ENCODE measurements at places on chromosomes 2 and 18.

DNA sequence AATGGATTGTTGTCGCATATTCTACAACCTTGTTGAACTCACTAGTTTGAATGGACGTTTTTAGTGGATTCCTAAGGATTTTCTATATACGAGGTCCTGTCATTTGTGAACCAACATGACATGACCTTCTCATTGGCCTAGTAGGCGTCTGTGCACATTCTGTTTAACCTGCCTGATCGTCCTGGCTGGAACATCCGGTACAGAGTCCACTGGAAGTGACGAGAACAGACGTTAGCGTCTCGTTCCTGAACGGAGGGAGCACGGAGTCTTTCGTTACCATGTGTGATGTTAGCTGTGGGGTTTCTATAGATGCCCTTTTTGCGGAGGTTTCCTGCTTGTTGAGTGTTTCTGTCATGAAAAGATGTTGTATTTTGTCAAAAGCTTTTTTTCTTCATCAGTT, 61.9 kb downstream of the SLC66A2 start:
- no peak for DNase-seq

DNA sequence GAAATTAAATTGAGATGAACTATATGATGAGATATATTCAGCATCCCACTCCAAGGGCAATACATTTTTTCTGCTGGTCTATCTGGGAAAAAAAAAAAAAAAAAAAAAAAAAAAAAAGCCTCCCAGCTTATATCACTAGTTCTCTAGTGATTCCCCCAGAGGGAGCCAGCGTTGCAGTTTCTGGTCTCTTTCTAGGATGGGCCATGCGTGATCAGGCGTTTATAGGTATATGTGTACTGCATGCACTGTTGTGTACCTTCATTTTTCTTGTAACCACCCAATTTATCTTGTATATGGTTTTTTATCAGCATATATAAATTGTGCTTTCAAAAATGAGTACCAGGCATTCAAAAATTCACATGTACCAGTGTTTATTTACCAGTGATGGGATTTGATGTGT, 35.1 kb downstream of the DCDC2C start:
- no peak for DNase-seq

- DNase-seq = no peak
These were observed 28.6 kb upstream of the AP1S3 start for GRCh38 chr2:223865907-223866508.

- no peak for DNase-seq
These were observed 1146.6 kb downstream of the RPIA start for GRCh38 chr2:89837962-89838625.

GRCh38 chr2:20595439-20596192, 55.3 kb downstream of the HS1BP3 start:
- no peak for DNase-seq

- DNase-seq = no peak
These were observed 280.7 kb upstream of the HNRNPA3 start for GRCh38 chr2:176931588-176932563.

DNA sequence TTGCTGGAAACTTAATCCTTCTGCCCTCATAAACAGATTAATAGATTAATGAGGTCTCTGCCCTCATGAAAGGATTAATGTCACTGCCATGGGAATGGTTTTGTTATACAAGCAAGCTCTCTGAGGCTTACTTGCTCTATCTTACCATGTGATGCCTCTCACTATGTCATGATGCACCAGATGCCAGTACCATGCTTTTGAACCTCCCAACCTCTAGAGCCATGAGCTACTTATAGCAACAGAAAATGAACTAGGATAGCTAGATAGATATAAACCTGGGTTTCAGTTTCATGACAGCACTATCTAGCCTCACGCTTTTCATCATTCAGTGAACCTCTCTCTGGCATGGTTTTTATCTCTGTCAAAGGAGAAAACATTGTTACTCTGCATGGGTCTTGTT, 371.6 kb upstream of the LRP1B start:
- no peak for DNase-seq

GRCh38 chr2:43198263-43198662, 28.1 kb downstream of the ZFP36L2 start:
- DNase-seq = no peak

- DNase-seq = no peak
These were observed 72.8 kb downstream of the TCF4 start for GRCh38 chr18:55515214-55515613.

GRCh38 chr2:237894396-237894979, 35.1 kb downstream of the RAMP1 start:
- no peak for DNase-seq

DNA sequence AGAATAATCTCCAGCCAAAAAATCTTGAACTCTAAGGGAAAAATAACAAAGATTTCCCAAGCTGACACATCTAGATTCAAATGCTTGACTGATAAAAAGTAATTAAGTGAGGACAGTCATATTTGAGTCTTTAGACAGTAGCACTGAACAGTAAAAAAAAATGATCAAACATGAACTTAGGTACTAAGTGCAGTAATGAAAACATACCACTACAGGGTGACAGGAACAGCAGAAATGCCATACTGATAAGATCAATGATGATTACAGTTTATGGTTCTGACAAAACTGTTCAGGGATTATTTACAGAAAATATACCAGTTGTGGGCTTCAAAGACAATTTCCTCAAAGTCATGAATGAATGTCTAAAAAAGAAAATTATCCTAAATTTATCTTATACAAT, 80.3 kb downstream of the OSBPL1A start:
- DNase-seq = no peak

GRCh38 chr2:219704878-219705277, 77.4 kb downstream of the SLC4A3 start:
- DNase-seq = no peak

- no peak for DNase-seq
These were observed 6.0 kb downstream of the IRS1 start for GRCh38 chr2:226793646-226794045.

DNA sequence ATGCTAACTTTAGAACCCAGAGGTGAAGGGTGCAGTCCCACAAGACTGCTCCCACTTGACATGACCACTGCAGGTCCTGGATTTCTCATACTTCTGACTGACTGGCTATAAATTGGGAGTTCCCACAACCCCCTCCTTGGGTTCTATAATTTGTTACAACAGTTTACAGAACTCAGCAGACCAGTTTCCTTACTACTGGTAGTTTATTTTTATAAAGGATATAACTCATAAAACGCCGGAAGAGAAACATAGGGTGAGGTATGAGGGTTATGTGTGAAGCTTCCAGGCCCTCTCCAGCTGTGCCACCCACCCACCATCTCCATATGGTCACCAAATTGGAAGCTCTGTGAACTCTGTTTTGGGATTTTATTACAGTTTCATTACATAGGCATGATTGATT, 839.6 kb downstream of the TSN start:
- no peak for DNase-seq

- DNase-seq = no peak
These were observed 197.9 kb downstream of the NEDD4L start for GRCh38 chr18:58241877-58242276.

- no peak for DNase-seq
These were observed 99.8 kb upstream of the KCNH7 start for GRCh38 chr2:162938387-162938786.

DNA sequence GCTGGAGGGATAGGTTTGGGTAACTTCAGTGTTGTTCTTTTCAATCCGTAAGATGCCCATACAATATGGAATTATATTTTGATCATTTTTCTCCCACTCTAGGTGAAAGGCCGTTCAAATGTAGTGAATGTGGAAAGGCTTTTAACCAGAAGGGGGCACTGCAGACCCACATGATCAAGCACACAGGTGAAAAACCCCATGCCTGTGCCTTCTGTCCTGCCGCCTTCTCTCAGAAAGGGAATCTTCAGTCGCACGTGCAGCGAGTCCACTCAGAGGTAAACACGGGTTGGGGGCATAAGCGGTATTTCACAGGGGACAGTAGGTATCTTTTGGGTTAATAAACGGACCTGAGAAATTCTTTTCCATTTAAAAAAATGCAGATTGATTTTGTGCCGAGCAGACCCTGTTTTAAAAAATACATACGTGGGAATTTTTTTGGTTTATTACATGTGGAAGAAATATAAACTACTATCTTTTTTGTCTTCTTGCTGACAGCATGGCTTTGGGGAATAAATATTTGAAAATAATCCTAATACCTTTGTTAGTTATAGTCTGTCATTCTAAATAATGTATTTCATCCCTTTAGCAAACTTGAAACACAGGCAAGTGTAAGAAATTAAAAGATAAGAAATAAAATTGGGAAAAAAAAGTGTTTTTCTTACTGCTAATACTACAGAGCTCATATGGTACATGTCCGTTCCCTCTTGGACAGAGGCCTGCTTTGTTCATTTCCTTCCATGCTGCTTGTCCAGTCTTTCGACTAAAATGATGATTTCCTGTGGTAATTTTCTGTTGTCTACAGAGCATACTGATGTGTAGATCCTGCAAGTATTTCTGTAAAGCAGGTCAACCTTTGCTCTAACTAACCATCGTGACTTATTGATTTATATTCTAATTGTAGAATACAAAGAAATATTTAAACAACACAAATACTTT, 53.3 kb downstream of the ZNF236 start:
- DNase-seq = no peak

DNA sequence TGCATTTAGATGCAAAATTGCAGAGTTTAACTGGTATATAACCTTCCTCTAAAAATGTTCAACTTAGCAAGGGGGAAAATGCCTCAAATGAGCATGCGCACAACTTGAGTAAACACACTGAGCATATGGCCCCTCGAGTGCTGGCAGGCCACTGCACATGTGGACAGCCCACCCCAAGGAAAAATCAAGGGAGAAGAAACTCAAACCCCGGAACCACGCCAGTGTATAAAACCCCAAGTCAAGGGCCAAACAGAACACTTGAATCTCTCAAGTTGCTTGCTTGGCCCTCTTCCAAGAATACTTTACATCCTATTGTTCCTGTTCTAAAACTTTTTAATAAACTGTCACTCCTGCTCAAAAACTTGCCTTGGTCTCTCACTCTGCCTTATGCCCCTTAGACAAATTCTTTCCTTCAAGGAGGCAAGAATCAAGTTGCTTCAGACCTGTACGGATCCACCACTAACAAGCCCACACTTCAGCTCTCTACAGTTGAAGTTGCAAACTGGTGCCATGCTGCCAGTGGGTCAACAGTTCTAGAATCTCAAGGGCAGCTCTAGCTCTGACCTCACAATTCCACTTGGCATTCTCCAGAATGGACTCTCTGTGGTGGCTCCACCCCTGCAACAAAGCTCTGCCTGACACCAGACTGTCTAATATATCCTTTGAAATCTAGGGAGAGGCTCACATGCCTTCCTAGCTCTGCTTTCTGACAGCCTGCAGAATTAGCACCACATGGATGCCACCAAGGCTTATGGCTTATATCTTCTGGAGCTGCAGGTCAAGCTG, 38.9 kb downstream of the HIBCH start:
- DNase-seq = no peak

GRCh38 chr2:152549423-152549822, 167.8 kb downstream of the PRPF40A start:
- DNase-seq = no peak

DNA sequence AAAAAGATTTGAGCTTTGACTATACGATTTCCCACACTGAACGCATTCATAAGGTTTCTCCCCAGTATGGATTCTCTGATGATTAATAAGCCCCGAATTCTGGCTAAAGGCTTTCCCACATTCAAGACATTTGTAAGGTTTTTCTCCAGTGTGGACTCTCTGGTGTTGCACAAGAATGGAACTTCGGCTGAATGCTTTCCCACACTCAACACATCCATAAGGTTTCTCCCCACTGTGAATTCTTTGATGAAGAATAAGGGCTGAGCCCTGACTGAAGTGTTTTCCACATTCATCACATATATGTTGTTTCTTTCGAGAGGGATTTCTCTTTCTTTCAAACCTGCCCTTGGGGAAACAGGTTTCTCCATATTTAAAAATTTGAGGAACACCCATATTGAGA, 6.9 kb downstream of the ZNF24 start:
- DNase-seq = no peak

DNA sequence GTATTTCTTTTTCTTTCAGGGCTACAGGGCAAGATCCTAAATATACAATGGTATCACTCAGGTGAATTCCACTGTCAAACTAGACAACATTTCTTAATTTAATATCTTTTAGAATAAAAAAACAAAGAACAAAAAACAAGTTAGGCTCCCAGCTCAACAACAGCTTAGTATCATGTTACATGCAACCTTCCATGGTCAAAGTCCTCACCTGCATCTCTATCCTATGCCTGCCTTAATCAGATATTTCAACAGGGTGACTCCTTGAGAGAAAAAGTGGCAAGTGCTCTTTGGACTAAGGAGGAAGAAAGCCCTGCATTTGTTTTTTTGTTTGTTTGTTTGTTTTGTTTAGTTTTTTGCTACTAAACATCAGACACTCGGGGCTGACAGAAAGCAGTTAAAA, 50.2 kb downstream of the WDFY1 start:
- no peak for DNase-seq

- DNase-seq = no peak
These were observed 87.1 kb upstream of the ZNF397 start for GRCh38 chr18:35153609-35154272.

GRCh38 chr2:59658906-59659635, 894.4 kb downstream of the BCL11A start:
- no peak for DNase-seq

DNA sequence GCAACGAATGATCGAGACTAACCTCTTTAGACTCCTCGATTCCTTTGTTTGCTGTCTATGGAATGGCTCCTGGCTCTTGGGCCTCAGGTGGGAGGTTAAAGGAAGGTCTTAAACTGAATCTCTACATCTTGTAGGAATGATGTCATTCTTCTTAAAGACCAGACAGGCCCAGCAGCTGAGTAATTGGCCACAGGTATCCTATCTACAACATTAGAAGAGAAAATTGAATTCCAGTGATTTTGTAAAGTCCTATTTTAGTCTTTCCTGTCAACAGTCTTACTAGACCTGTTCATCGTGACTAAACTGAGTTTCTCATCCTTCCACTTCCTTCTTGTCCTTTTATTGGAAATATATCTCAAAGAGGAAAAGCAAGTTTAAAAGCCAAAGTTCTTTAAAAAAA, 274.8 kb downstream of the ALPK2 start:
- DNase-seq = no peak

- DNase-seq = no peak
These were observed 31.4 kb upstream of the CD226 start for GRCh38 chr18:69978732-69979715.

DNA sequence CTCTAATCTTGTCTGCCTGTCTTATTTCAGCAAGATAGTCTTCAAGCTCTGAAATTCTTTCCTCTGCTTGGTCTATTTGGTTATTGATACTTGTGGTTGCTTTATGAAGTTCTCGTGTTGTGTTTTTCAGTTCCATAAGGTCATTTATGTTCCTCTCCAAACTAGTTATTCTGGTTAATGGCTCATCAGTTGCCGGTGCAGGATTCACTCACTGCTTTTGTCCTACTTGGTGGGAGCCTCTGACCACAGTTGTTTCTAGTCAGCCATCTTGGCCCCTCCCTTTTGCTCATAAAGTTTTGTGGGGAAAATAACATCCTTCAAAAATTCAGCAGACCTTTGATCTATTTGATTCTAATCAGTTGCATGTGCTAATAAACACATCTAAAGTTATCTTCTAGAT, 158.6 kb upstream of the PARD3B start:
- no peak for DNase-seq

All from NCI-H1048 (cell line).